NCI-H1105 treated with DMSO at 0.1 percent for 48 hours (cell line): ENCODE measurements at places on chromosomes 6 and 20.

- no peak for DNase-seq
Measured at GRCh38 chr20:32993496-32994050, 10.7 kb downstream of the SUN5 start.

DNA sequence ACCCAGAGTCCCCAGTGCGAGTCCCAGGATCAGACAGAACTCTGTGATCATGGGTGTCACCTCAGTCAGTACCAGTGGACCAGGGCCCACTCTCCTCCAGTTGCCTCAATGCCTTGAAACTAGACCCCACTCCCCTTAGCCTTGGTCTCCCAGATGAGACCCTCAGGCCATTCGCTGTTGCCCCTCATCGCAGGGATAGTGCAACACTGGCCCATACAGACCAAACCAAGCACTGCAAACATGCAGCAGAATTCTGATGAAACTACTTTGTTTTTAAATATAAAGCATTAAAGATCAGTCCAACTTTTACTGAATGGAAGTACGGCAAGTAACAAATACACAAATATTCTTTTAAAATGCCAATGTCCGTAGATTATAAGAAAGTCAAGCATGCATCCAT lies 101.2 kb upstream of the NT5E start:
- no peak for DNase-seq

DNA sequence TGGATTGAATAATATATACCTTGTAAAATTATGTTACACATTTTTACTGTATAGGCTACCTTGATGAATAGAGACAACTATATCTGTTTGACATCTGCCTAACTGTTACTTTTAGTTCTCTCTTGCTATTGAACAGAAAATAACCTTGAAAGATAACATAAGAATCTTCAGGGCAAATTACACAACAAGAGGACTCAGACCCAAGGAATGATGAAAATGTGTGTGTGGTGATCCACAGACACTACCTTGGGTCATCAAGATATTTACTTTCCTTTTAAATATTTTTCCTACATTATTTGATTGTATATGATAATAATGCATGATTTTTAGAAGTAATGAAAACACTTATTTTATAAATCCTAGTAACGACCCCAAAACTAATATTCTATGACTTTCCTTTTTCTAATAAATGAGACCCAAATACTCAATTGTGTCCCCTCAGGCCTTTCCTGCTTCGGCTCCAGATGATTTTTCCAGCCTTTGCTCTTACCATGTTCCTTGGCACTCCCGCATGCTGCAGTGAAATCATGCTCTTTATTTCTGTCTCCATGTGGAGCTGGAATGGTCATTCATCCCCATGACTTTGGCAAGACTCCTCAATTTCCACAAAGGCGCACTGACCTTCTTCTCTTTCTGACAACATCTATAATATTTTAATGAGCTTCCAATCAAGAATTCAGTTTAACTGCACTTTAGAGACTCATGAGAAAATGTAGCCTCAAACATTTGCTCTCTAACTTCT lies 187.6 kb downstream of the EPM2A start:
- no peak for DNase-seq

- no peak for DNase-seq
Measured at GRCh38 chr20:35252037-35252461, 25.6 kb downstream of the MMP24 start.

GRCh38 chr6:143248359-143248758 lies 187.7 kb downstream of the AIG1 start:
- DNase-seq: no peak

GRCh38 chr6:136526937-136527336 lies 23.3 kb downstream of the MAP7 start:
- DNase-seq: no peak

DNA sequence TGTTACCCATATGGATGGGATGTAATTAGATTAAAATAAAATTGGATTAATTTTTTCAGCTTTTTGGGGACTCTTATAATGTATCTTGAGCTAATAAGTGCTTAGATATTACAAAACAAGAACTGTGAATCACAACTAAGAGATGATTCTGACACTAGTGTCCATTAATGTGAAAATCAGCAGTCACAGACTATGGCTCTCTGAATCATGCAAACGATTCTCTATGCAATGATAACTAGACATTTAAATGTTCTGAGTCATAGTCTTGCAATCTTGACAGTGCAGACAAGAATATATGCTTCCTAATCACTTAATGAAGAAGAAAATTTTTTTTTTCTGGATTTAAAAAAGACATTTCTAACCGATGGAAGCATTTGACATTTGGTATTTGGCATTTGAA lies 82.2 kb upstream of the OPRM1 start:
- DNase-seq: no peak

GRCh38 chr6:18491308-18492045 lies 104.3 kb downstream of the RNF144B start:
- DNase-seq: no peak

GRCh38 chr6:41531591-41532582 lies 14.3 kb upstream of the FOXP4 start:
- no peak for DNase-seq
